SHP77 (cell line): ENCODE measurements at places on chromosomes 12 and 14.

GRCh38 chr12:123533672-123534643 is at the start of gene RILPL1:
TSS of gene RILPL1 (minus strand) at chr12:123533719. CDS start at chr12:123533482, 237 bp downstream.
- DNase-seq: peak; percentile 41

- no peak for DNase-seq
These were observed 36.2 kb downstream of the VDR start for GRCh38 chr12:47868552-47869031.

GRCh38 chr12:84397263-84397662 is 515.3 kb downstream of the SLC6A15 start:
- DNase-seq: no peak

- DNase-seq: no peak
These were observed 110.0 kb upstream of the ARHGAP5 start for GRCh38 chr14:31966896-31967668.

DNA sequence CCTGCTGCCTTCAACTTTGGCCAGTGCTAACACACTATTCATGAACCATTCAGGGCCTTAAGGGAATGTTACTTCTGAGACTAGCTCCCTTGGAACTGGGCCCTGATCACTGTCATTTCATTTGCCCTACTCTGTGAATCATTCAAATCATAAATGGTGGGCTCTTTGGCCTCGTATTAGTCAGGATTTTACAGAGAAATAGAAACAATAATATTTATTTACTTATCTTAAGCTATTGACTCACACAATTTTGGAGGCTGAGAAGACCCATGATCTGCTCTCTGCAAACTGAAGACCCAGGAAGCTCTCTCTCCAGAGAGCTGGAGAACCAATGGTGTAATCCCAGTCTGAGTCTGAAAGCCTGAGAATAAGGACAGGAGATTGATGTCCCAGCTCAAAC is 398.5 kb downstream of the LRIG3 start:
- DNase-seq: no peak

DNA sequence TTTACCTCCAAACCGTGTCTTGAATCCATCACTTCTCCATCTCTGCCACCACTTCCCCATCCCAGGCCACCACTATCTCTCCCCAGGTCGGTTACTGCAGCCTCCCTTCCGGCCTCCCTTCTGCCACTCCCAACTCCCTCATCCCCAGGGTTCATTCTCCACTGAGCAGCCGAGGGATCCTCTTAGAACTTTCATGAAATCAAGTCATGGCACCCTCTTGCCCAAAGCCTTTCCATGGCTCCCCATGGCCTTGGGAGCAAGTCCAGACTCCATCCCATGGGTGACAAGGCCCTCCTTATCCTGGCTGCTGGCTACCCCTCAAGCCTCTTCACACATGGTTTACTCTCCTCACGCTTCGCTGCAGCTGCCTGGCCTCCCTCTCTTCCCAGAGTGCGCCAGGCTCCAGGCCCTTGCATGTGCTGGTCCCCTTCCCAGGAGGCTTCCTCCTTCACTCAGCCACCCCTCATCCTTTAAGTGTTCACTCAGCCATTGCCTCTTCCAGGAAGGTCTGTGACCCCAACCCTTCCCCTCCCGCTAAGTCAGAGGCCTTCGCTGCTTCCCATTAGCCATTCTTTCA is 17.9 kb upstream of the SH2B3 start:
- no peak for DNase-seq

DNA sequence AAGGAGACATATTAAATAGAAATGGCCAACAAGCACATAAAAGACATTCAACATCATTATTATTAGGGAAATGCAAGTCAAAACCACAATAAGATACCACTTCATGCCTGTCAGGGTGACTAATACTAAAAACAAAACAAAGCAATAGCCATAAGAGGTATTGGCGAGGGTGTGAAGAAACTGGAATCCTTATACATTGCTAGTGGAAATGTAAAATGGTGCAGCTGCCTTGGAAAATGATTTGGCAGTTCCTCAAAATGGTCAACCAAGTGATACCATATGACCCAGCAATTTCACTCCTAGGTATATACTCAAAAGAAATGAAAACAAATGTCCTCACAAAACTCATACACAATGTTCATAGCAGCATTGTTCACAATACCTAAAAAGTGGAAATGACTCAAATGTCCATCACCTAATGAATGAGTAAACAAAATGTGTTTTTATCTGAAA is 27.0 kb downstream of the GPR135 start:
- no peak for DNase-seq

DNA sequence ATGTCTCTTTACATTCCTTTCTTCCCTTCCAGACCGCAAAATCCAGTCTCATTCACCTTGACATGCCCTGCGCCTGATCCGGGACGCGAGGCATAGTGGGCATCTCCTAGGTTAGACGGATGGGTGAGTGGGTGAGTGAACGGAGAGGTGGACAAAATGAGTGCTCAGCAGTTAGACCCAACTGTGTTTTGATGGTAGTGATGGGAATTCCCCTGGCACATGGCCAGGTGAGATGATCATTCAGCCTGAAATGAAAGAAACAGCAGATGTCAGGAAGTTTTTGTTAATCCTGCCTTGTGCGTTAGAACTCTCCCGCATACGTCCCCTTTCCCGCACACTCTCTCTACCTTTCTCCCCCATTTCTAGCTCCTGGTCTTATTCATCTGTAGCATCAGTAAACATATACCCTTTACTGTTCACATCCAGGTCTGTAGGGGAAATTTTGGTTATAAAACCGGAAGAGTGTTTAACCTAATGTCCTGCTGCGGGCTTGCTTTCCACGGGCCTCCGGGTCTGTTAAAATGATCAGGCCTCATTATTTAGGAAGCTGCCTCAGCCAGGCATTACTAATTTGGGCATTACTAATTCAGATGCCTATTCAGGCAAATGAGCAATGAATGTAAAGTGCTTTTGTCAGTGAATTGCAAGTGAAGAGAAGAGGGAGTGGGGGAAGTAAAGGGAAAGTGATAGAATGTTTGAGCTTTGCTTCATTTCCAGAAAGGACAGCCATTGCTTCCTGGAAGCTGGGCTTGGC is 172.8 kb downstream of the ETV6 start:
- peak; percentile 51 for DNase-seq

- DNase-seq: no peak
These were observed at the start of gene SP7 for GRCh38 chr12:53336181-53336681. TSS of gene SP7 (minus strand) at chr12:53336354. CDS start at chr12:53335646, 708 bp downstream.

- no peak for DNase-seq
These were observed 10.3 kb downstream of the VEZT start for GRCh38 chr12:95227818-95228356.

DNA sequence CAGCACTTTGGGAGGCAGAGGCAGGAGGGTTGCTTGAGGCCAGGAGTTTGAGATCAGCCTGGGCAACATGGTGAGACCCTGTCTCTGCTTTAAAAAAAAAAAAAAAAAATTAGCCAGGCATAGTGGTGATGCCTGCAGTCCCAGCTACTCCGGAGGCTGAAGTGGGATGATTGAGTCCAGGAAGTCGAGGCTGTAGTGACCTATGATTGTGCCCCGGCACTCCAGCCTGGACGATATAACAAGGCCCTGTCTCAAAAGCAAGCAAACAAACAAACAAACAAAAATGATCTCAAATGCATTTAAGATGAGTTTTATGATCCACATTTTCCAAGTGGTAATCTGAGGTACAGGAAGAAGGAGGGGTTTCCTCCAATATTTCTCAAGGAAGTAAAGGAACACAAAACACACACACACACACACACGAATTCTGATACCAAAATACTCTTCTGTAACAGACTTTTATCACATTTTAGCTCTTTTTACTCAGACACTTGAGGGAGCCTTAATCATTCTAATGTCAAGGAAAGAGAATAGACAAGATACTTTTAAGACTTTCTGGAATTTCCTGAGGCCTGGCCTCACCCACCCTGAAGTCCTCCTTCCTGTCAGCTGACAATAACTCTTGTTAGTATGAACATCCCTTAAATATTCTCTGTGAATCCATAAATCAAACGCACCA is 44.4 kb upstream of the CERS5 start:
- no peak for DNase-seq

DNA sequence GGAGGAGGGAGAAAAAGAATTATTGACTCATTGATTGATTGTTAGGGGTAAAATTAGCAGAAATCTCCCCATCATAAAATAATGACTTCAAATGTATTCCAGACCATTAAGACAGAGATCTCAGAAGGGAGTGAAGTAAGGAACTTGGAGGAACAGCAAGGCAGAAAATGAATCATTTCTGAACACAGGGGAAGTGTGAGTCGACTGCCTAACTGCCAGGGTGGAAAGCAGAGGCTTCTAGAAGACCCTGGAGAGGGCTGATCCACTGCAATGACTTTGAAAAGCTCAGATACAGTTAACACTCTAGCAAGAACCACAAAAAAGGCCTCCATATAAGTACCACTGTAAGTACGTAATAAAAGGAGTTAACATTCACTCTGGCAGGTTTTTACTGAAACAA is 9.7 kb downstream of the GLTP start:
- DNase-seq: no peak

- no peak for DNase-seq
These were observed 30.6 kb upstream of the FBXO34 start for GRCh38 chr14:55240526-55241178.

DNA sequence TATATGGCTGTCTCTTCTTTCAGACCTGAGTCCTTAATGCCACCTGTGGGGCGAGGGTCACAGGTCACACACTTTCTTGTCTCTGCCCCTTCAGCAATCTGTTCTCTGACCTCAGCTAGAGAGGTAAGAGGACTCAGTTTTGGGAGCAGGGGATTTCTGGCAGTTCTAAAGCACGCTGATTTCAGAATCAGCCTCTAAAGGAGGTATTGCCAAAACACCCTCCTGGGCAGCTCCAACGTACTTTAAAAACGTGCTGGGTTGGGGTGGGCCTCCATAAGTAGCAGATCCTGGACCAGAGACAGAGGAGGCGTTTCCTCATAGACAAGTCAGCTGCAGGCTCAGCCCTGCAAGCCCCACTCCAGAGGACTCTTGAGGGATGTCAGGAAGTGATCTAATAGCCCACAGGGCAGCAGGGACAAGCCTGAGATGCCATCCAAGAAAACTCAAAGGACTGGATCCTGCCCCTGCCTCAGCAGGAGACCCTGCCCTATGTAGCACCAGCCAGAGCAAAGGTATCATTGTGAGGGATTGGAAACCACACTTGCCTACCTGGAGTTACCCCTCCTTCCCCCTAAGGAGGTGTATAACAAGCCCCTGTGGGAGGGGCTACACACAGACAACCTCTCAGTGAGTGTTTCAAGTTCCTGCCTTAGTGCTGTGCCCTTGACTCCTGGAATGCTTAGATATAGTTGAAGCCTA is 8.5 kb downstream of the CTDSP2 start:
- no peak for DNase-seq

DNA sequence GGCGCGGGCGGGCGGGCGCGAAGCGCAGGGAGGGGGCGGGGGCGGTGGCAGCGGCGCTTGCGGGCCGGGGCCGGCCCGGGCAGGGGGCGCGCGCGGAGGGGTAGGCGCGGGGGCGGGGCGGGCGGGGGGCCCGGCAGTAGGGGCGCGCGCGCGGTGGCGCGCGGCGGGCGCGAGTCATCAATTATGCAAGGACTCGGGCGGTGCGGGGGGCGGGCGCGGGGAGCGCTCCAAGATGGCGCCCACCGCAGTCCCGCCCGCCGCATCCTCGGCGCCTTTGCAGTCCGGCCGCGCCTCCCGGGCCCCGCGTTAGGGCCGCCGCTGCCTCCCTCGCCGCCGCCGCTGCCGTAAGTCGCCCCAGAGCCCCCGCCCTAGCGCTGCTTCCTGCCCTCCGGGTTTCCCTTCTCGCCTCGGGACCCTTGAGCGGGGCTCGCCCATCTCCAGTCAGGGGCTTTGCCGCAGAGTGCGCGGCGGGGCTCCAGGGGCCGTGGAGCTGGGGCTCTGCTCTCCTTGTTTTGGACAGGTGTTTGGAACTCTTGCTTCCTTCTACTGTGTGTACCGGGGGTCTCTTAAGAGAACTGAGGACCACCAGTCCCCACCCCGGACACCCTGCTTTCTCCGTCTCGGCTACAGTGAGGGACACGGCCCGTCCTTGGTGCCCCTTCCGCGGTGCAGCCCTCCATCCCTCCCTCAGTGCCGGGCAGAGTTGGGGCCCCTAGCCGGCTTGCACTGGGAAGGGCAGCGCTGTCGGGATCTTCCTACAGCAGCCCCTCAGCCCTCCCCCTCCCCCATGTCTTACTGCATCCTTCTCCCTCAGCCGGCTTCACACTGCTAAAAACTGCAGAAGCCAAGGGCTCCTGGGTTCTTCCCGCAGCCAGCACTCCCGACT is at the start of gene SCN8A:
Gene SCN8A, plus strand, starts transcription at position 218 of the 886 bp plus-strand sequence. CDS start 71,585 bp downstream, outside the sequence.
- peak; percentile 45 for DNase-seq
